ENCODE measurements at places on chromosomes 12 and 14. TPM values are rescaled to one million over a fixed set of nuclear protein-coding genes. Genes with fewer than 3 reads are reported as not detected.

The CLEC1A gene
- total RNA-seq: 0.06 TPM

The NRXN3 gene
- total RNA-seq: 0.11 TPM

The RERG gene
- total RNA-seq: 0.40 TPM

The VSIG10 gene
- 18.9 TPM for total RNA-seq

The DCN gene
- total RNA-seq: not detected

Data from Daoy (cell line).